ENCODE measurements at places on chromosomes 12 and 14.

- no peak for DNase-seq
Measured at GRCh38 chr12:70255311-70255710, 12.1 kb downstream of the CNOT2 start.

DNA sequence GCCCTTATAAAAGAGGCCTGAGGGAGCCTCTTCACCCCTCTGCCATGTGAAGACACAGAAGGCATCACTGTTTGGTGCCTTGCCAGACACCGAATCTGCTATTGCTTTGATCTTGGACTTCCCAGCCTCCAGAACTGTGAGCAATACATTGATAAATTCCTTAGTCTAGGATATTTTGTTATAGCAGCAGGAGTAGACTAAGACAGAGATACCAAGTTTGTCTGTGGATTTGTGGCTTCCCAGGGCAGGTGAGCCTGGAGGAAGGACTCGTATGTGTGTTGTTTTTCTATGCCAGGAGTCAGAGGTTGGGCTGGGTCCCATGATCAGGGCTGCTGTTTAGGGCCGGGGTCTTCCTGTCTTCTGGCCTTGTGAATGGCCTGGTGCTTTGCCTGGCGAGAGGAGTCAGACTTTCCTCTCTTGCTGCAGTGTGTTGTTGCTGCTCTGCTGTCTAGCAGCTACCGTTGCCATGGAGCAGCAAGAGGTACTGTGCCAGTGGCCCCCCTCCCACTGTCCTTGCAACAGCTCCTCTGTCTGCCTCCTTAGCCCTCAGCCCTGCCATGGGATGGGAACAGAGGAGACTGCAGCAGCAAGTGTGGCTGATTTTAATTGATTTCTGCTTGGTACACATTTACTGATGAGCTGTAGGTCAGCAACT lies 111.2 kb downstream of the CHST11 start:
- no peak for DNase-seq

DNA sequence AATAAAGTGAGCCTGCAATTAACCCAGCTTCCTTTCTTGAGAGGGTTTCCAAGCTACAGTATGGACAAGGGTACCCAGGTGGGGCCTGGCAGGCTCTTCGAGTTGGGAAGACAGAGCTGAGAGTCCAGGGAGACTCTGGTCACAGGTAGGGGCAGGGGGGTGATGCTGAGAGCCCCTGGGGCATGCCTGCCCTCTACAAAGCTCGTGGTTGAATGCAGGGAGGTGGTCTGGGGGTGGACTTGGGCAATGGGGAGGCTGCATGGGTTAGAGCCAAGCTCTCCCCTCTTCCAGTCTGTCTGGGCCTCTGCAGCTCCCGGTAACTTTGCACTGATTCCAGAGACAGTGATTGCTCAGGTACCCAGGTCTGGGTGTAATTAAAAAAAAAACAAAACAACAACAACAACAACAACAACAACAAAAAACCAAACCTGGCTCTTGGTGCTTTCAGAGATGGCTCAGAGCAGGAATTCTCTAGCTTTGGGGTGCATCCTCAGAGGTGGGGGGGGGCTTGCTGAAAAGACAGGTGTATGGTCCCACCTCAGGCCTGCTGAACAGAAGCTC lies 30.8 kb upstream of the PPP2R5C start:
- no peak for DNase-seq

GRCh38 chr12:119328111-119328510 lies 6.4 kb upstream of the CCDC60 start:
- DNase-seq: no peak

GRCh38 chr12:130286041-130286440 lies 51.6 kb upstream of the PIWIL1 start:
- no peak for DNase-seq

DNA sequence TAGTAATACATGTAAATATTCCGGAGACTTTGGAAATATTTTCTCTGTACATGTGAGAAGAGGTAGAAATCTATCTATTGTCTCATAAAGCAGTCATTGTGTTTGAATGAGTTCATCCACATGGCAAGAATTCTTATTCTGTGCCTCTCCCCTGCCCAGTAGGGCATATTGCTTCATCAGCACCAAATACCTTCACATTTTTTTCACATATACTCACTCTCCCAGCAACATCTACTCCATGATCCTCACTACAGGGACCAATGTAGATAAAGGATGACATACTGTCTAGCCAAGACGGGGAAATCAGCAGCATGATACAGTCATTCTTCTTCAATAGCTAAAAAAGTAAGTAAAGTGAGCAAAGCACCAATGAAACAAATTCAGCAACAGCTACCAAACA lies 1.3 kb upstream of the TAS2R14 start:
- DNase-seq: peak; percentile 11

- no peak for DNase-seq
Measured at GRCh38 chr12:122232691-122233090, 6.8 kb upstream of the DIABLO start.

DNA sequence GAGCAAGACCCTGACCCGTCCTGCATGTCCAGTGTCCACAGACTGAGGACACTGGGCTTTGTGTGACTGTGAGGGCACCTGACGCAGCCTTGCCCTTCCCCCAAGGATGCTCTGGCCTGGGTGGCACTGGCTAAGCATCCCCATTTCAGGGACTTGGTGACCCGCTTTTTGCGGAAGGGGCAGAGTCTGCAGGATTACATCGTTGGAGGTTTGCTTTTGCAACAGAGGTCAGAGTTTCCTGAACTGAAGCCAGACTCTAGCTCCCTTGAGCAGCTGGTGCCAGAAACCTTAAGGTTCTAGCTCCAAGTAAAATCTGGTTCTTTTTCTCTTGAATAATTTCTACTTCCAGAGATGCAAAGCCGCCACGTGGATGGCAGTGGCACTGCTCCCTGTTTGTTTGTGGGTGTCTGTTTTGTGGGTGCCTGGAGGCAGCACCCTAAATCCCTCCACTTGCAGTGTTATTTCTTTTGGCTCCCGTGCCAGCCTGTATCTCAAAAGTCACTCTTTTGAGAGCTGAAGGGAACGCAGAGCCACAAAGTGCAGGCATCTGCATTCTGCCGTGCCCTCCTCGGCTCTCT lies 184.7 kb downstream of the TSPAN9 start:
- no peak for DNase-seq

- no peak for DNase-seq
Measured at GRCh38 chr12:4119157-4119761, 154.3 kb upstream of the CCND2 start.

- no peak for DNase-seq
Measured at GRCh38 chr12:57765003-57765697, 1.7 kb downstream of the CYP27B1 start.

DNA sequence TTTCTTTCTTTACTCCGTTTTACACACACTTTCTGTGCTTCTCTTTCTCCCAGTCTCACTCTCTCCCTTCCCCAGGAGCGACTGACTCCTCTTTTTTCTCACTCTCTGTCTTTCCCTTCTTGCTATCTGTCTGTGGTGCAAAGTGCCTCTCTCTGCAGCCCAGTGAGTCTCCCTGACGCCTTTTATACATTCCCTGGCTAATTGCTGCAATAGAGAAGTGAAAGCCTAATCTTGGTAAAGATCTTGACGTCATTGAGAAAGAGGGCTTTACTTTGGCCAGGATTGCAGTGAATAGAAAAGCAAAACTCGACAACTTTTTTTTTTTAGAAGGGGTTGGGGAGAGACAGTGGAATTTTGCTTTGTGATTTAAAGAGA lies 706 bp upstream of the DIO2 start:
- DNase-seq: peak; percentile 38

GRCh38 chr14:53735916-53736315 lies 220.7 kb downstream of the BMP4 start:
- no peak for DNase-seq

DNA sequence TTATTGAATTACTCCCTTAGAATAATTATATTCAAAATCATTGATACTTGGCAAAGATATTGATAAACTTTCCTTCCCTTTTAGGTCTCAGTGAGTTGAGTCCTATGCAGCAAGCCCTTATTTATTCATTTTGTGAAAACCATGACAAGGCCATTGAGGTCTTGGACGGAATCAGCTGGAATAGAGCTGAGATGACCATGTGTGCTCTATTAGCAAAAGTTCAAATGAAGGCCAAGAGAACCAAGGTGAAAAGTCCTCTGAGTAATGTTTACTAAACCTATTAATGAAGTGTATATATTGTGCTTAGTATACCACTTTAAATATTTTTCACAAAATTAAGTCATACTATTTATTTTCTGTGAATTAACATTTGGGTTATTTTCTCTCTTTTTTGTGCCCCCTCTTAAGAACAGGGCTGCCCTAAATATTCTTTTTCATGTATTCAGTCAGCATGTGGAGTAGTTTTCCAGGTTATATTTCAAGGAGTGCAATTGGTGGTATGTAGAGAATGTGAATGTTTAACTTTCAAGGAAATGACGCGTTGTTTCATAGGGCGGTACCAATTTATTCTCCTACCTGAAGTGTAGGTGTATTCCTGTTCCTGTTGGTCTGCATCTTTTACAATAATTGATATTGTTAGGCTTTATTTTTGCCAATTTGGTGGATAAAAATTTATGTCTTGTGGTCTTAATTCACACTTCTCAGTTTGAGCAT lies 201.4 kb downstream of the TTC6 start:
- DNase-seq: no peak

- no peak for DNase-seq
Measured at GRCh38 chr14:95466506-95466905, 49.9 kb downstream of the SYNE3 start.

- DNase-seq: no peak
Measured at GRCh38 chr12:83808591-83808990, 1104.0 kb downstream of the SLC6A15 start.

DNA sequence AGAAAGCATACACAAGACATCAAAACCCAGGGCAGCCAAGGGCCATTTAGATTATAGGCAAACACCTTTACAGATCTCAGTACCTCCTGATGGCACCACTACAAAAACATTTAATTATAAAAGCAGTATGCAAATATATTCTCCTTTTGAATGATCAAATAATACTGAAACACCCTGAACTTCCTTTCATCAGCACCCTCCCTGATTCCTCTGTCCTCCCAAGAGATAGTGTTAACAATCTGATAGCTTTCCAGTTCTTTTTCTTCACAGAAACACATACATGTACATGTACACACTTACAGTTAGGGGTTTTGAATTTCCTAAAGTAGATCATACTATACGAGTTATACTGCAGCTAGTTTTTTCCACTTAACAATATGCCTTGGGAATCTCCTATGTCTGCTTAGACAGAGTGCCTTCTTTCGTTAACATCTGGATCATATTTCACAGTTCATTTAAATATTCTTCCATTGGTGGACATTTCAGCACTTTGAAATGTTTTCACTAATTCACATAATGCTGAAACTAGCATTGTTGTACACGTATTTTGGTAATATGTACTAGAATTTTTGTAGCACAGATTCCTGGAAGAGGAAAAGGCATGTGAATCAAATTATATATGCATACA lies 35.2 kb downstream of the TDG start:
- DNase-seq: no peak

GRCh38 chr12:121676190-121676589 lies 6.7 kb upstream of the MORN3 start:
- DNase-seq: no peak

DNA sequence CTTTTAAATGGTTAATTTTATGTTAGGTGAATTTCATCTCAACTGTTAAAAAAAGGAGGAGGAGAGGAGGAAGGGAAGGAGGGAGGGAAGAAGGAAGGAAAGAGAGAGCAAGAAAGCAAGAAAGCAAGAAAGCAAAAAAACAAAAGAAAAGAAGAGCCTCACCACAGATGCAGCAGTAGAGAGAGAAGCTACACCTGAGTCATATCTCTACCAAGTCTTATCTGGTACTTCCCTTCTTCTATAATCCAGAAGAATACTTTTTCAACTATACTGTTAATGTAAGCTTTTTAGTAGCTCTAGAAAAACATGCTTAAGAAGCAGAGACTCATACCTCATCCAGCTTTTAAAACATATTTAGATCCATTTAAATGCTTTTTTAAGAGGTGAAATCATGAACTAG lies 5.6 kb upstream of the IL26 start:
- DNase-seq: no peak

- DNase-seq: no peak
Measured at GRCh38 chr12:107296681-107297089, 203.3 kb upstream of the CRY1 start.

GRCh38 chr12:68341822-68342221 lies 9.7 kb upstream of the MDM1 start:
- no peak for DNase-seq
